Activated T-cell treated with anti-CD3 and anti-CD28 coated beads for 48 hours (primary cell): ENCODE measurements at places on chromosomes 13 and 19.

DNA sequence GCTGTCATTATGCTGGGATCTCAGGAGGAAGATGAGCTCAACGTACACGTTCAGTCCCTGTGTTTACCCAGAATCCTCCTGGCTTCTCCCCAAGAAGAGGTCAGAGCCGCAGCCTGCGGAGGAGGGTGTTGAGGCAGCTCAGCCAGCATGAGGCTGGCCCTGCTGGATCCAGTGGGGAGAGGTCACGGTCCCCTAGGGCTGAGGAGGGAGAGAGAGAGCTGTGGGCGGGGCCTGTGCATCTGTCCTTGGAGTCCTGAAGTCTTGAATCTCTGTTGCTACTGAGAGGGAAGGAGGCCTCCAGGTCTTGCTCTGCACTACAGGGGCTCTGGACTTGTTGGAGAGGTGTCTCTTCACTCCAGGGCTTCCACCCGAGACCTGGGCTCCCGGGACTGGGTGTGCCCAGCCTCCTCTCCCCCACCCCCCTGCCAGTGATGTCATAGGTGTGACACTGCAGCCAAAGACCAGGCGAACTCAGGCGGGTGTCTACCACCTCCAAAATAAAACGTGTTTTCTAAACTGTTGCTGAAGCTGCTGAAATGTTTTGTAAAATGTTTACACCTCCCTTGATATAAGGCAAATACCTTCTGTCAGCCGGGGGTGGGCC is 77.9 kb upstream of the KCTD15 start:
- DNase-seq = no peak

- no peak for DNase-seq
Observed at GRCh38 chr19:49271080-49271753, 53.8 kb downstream of the SLC6A16 start.

- DNase-seq = peak; percentile 75
Observed at GRCh38 chr19:8580710-8581281, 3.6 kb upstream of the MYO1F start.

DNA sequence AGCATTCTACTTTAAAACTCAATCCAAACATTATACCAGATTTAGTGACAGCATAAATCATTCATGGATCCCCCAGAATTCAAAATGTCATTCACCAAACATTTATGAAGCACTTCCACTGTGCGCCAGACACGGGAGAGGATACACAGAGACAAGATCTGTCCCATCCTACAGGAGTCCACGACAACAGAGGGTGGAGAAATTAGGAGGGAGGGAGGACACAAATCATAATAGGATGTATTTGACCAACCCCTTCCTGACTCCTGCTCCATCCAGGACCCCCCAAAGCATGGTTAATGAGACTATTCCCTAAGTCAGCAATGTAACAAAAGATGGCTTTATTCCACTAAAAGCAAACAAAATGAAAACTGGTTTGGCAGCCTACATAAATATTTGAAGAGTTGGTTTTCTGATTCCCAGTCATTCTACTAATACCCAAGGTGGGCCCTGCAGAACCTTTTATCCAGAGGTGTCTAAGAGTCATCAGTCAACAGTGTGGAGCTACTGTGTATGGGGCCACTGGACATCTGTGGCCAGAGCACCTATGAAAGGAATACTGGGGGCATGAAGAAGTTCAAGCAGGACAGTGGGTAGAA is 62.8 kb upstream of the DOCK9 start:
- no peak for DNase-seq

GRCh38 chr19:50173127-50173526 is 10.0 kb upstream of the IZUMO2 start:
- DNase-seq = no peak
